ENCODE measurements at places on chromosomes 1 and 21.

DNA sequence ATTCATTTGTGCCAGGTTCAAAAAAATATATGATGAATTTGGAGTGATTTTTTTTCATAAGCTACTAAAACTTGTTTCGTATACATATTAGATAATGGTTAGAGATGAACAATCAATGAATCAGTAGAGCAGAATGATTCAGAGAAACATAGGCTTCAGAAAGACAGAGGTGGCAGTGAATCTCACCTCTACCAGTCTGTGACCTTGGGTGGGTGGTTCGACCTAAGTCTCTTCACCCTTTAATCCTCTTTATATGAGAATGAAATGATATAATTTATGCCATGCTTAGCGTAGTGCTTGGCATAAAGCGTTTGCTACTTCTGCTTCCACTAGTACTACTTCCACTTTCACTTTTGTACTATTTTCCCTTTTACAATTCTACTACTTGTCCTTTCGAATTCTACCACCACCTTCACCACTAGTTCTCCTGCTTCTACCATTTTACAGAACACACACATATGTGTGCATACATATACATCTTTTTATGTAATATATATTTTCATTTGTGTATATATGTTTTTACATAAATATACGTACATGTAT lies 45.1 kb downstream of the FYB2 start:
- no peak for DNase-seq

GRCh38 chr1:116572771-116573430 lies 2.1 kb upstream of the CD58 start:
- DNase-seq: no peak

DNA sequence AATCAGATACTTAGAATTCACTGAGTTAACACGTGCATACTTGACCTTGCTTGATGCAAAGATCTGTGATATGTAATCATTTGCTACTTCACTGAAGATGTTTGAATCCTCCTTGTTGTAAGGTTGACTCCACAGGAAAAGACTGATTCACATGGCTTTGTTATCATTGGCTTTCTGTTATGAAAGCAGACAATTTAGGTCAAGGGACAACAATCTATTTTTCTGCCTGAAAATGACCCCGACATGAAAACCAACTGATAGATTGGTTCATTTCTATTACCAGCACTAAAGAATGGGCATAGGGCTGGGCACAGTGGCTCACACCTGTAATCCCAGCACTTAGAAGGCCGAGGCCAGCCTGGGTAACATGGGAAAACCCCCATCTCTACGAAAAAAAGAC lies 546.9 kb downstream of the SMYD3 start:
- DNase-seq: no peak

DNA sequence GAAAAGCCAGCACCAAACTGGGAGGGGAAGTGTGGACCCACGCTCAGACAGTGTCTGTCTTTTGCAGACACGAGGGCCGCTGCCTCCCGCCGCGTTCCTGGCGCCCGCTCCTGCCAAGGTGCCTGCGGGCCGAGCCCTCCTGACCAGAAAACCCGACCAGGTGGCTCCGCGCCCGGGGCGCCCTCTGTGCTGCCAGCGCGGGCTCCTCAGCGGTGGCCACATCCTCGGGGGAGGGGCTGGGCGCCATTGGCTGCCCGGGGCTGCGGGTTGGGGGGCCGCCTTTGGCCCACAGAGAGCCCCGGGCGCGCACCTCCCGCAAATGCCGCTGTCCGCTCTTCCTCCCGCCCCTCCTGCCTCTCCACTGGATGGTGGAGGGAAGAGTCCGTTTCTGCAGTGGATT lies 22.4 kb upstream of the TRNAU1AP start:
- no peak for DNase-seq

Measured in D341Med (cell line).